ENCODE measurements at places on chromosomes 13 and 19.
A peak's percentile ranks its signal among the peaks of the same experiment; 100 is the strongest.

DNA sequence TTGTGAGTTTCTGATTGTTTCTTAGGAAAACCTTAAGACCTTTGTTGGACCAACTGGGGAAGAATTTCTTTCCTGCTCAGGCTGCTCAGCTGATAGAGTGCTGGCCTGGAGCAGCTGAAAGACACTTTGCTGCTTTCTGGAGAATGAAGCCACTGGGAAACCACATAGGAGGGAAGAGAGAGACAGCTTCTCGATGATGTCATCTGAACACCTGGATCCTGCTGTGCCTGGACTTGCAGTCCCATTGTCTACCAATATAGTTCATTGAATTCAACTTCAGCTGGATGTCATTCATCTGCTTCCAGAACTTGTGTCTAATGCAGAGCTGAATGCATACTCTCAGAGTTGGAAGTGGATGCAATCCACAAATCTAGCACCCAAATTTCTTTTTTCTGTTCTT, 34.3 kb upstream of the TSHZ3 start:
- DNase-seq = no peak

GRCh38 chr19:44644402-44645016, 799 bp downstream of the PVR start:
- no peak for DNase-seq

- no peak for DNase-seq
Observed at GRCh38 chr13:112960706-112961105, 8.3 kb upstream of the MCF2L start.

GRCh38 chr13:78105656-78106055, 187.0 kb upstream of the EDNRB start:
- no peak for DNase-seq

GRCh38 chr13:57045826-57046546, 94.7 kb upstream of the PRR20A start:
- no peak for DNase-seq

DNA sequence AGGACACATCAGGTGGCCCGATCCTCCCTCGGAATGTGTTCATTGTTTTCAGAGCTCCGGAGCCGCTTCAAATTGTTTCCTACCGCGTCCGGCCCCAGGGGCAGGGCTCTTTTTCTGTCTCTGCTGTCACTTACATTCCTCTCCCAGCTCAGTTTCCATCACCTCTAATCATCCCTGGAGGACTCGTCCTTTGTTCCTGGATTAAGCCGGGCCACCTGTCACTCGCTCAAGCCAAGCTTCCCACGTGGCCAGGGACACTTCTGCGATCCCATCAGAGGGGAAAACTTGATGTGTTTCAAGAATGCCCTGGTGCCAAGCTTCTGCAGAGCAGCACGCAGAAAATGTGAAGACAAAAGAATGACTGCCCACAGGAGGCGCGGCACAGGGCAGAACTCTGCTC, 13.5 kb downstream of the IL17D start:
- DNase-seq = no peak

DNA sequence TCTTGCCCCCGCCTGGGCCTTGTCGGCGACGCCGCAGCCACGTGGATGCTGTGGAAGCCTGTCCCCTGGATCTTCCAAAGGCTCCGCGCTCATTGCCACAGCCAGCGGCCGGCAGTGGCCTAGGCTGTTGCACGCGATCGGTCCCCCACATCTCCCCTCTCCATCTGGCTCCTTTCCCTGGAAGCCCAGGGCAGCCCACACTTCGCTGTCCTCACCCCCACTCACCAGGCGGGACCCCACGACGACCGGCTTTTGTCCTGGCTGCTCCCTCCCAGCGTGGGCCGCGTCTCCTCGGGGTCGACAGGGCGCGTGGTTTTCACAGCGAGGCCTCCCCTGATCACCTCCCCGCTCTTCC, 605 bp upstream of the TEX30 start:
- no peak for DNase-seq

- no peak for DNase-seq
Observed at GRCh38 chr13:100667894-100668293, 6.7 kb downstream of the TMTC4 start.

DNA sequence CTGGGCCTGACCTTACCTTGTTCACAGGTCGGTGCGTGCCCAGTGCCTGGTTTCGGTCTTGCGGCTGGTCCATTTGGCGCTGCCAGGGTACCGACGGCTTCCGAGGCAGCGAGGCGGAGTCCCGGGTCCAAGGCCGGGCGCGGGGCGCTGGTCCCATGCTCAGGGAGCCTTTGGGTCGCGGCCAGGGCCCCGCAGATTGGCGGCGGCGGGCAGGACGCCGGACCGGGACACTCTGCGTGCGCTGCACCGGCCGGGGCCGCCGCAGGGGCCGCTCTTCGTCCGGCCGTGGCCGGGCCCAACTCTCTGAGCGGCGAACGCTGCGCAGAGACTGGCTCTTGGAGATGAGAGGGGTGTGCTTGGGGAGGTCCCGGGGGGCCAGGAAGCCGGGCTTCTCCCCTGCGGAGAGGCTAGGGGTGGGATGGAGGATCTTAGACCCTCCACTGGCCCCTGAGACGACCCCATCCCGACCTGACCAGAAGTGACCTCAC, 3.4 kb upstream of the WIZ start:
- no peak for DNase-seq

- no peak for DNase-seq
Observed at GRCh38 chr13:32299893-32300292, 15.3 kb downstream of the ZAR1L start.

- peak; percentile 26 for DNase-seq
Observed at GRCh38 chr19:2888731-2889224, 11.9 kb upstream of the ZNF57 start.

DNA sequence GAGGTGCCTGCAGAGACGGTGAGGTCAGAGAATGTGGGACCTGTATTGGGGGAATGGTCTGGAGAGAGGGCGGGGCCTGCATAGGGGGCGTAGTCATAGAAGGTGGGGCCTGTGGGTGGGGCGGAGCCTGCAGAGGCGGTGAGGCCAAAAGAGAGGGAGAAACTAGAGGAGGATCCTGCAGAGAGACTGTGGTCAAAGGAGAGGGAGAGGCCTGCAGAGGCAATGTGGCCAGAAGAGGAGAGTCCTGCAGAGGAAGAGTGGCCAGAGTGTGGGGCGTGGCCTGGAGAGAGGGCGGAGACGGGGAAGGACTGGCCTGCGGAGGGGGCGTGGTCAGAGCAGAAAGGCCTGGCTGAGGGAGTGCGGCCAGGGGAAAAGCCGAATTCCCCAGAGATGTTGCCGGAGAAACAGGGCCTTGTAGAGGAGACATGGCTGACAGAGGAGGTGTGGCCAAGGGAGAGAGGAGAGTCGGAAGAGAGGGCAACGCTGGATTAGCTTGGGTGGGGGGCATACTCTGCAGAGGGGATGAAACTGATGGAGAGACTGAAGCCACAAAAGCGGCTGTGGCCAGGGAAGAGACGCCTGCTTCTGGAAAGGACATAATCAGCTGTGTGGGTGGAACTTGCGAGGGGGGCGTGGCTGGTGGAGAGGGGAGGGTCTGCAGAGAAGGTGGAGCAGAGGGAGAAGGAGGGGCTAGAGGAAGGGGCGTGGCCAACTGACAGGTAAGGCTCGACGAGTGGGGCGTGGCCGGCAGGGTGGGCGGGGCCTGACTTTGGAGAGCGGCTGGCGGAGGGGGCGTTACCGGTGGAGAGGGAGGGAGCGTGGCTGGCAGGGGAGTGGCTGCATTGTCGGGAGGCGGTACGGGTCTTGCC, 2.5 kb downstream of the PRR36 start:
- DNase-seq = peak; percentile 90

GRCh38 chr13:33793726-33794125, 24.2 kb upstream of the RFC3 start:
- DNase-seq = no peak

DNA sequence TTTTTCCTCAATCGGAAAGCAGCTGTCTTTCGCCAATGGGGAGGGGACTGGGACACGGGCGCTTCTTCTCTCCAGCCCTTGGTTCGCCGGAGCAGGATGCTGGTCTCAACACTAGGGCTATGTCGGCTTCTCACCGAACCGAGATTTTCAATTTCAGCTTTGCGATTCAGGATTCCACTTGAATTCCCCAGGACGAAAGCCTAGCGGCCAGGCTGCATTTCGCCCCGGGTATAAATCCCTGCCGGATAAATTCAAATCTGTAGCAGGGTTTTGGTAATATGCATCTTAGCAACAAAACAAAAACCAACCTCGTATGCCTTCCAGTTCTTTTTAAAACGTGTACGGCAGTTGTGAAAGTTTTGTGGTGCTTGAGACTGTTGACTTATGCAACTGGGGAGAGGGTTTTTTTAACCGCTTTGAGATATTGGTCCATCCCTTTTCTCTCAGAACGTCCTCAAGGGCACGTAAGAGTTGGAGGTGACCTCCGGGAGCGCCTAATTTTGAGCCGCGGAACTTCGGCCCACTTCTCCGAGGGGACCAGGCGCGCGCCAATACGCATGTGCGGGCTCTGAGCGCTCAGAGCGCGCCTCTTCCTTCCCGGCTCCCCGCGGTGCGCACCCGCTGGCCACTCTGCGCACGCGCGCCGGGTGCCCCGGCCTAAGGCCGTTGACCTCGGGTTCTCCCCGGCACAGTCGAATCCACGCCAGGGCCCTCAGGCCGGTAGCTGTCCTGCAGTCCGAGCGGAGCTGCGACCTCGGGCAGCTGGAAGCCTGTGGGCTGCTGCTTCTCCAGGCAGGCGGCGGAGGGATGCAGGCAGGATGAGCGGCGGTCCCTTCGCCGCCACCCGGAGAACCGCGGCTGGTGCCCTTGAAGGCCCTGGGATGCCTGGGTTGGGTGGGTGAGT, 7.6 kb downstream of the POU4F1 start:
- DNase-seq = no peak

DNA sequence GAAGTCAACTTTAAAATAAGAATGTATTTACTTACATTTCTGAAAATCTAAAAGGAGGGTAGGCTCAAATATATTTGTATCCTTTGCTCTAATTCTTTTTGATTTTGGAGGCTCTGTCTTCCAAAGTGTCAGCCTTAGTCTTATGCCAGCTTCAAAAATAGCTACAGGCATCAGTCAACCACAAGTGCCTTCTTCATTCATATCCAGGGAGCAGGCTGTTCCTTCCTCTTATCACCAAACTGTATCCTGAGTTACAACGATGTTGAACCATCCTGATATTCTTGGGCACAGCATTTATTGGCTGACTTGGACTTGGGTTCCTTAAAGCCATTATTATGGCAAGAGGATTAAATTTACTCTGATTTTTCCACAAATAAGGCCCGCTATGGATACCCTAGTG, 1161.3 kb downstream of the PCDH17 start:
- DNase-seq = no peak

- DNase-seq = no peak
Observed at GRCh38 chr19:17404015-17404414, 1.4 kb downstream of the BST2 start.

Measured in T follicular helper cell (primary cell).